ENCODE measurements at places on chromosomes 6 and 20. TPM values are rescaled to one million over a fixed set of nuclear protein-coding genes. Genes with fewer than 3 reads are reported as not detected.

GRCh38 chr20:40313730-40314129, 375.3 kb downstream of the MAFB start:
- no peak overlapping the region for H3K4me3 ChIP-seq
- H3K4me1 ChIP-seq = no peaks in the 10 kb centered on the region
- H3K36me3 ChIP-seq = no peaks in the 10 kb centered on the region
- no peak for DNase-seq

DNA sequence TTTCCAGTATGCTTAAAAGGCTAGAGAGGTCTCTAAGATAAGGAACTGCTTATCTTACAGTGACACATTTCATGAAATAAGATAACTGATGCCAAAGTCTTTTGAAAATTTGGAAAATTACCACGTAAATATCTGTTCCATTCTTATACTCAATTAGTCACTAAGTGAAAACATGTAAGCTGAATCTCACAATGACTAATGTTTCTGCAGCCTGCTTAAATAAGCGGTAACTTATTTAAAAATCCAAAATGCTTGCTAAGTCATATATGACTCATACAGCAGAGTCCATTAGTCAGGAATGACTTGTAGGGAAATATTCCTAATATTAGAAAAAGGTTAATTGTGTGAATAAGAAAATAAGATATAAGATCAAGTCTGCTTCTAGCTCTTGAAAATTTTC, 27.8 kb upstream of the LGSN start:
- H3K4me3 ChIP-seq = no peak overlapping the region
- H3K27ac ChIP-seq = no peak overlapping the region
- H3K36me3 ChIP-seq = no peaks in the 10 kb centered on the region
- H3K4me1 ChIP-seq = peaks cover 9% of the 10 kb centered on the region

DNA sequence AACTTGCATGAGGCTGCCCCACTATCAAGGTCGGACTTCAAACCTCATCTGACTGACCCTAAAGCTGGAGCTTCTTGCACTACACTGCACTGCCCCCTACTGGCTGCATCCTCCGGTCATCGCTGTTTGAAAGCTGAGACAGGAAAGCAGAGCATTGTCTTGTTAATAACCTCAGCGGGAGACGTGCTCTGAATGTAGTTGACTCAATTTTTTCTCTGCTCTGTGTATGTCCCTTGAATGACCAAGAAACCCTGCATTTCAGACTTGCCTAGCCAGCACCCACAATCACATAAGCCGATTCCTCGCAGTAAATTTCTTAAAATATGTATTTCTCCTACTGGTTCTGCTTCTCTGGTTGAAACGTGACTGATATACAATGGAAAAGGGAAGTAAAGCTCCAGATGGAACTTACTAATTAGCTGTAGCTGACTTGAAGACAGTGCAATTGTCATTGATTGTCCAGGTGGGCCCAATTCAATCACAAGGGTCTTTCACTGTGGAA, 27.8 kb downstream of the TCF21 start:
- peak; percentile 56 for DNase-seq
- no peaks in the 10 kb centered on the region for H3K36me3 ChIP-seq
- no peak overlapping the region for H3K27ac ChIP-seq

DNA sequence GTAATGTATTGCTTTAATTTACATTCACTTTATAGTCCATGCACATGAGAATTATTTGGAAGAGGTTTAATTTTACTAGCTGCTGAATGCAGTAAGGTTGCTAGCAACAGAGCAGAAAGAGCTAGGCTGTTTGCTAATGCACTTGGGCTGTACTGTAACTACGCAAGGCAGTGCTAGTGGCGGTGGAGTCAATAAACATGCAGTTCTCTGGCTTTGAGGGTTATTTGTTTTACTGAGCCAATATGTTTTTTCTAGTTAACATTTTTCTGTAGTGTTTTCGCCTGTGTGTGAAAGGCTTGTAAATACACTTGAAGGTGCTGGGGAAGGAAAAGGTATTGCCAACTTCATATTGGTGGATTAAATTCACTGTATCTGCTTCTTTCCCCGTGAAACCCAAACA, 112.8 kb downstream of the BTBD3 start:
- no peak for DNase-seq
- H3K4me3 ChIP-seq = no peak overlapping the region
- H3K36me3 ChIP-seq = no peaks in the 10 kb centered on the region
- H3K4me1 ChIP-seq = no peaks in the 10 kb centered on the region

DNA sequence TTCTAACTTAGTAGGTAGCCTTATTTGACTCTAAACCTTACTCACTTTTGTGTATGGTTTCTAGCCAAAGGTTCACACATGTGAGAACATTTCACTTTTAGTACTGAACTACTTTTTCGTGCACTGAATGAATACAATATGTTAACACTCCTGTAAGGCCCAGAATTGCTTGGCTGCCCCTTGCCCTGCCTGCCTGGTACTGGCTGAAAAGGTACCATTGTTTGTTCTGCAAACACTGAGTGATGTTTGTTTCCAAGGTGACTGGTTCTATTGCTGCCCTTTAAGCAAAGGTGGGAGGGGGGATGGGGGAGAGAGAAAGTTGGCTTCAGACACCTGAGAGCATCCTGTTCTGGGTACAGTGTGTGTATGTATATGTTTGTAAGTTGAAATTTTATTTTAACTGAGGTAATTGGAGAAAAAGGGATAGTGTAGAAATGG, 31.2 kb downstream of the RREB1 start:
- DNase-seq = peak; percentile 21
- peaks cover 66% of the 10 kb centered on the region for H3K4me1 ChIP-seq
- peak overlapping the region; percentile 36 for H3K27ac ChIP-seq
- peak overlapping the region; percentile 8 for H3K4me3 ChIP-seq
- H3K36me3 ChIP-seq = peaks cover 1% of the 10 kb centered on the region
- no peaks in the 10 kb centered on the region for H3K27me3 ChIP-seq

DNA sequence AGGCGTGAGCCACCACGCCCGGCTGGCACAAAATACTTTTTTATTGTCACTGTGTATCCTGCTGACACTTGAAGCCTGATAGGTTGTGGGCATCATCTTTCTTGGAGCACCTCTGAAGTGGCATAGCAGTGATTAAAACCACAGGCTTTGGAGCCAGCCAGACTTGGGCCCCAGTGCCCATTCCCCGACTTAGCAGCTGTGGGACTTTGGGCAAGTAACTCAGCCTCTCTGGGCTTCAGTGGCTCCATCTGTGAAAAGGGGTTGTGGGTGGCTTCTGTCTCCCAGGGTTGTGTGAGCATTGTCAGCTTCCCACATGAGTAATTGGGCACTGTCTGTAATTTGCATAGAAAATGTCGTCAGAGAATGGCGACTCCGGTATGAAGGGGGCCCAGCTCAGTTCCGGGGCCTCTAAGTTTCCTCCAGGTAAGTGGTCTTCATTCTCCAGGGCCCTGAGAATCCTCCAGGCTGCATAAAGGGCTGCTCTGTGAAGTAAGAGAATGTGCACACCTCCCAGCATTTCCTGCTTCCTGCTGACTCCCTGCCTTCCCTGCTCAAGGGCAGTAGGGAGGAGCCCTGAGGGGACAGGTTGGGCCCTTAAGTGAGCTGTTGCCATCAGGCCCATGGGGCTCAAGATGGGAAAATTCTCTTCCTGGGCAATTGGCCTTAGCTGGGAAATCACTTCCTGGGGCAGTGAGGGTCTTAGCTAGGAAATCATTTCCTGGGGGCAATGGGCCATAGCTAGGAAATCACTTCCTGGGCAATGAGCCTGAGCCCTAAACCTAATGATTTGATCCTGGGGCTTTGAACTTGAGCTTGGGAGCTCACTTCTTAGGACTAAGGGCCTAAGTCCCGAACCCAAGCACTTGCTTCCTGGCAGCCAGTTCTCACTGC, 27.2 kb downstream of the ARHGAP40 start:
- no peak overlapping the region for H3K4me3 ChIP-seq
- H3K27me3 ChIP-seq = peaks cover 7% of the 10 kb centered on the region
- no peaks in the 10 kb centered on the region for H3K36me3 ChIP-seq
- H3K27ac ChIP-seq = no peak overlapping the region
- DNase-seq = no peak

The MAP3K5 gene
- total RNA-seq = 13.4 TPM

The RNF182 gene
- total RNA-seq = not detected

Measured in activated T-helper 1 cell treated with anti-CD3 and anti-CD28 coated beads, Interleukin-12 subunit alpha, Interleukin-12 subunit beta, Interleukin-2, Interleukin-4 antibody, amounts not matched to agents 30 ng/mL and 10 ng/mL and 1 ng/mL, durations not matched to agents 14 hours and 24 hours and 36 hours (primary cell).